ENCODE measurements at places on chromosomes 12 and 14.
A peak's percentile ranks its signal among the peaks of the same experiment; 100 is the strongest.

GRCh38 chr12:132460571-132460970 lies 29.4 kb upstream of the FBRSL1 start:
- no peak for DNase-seq

DNA sequence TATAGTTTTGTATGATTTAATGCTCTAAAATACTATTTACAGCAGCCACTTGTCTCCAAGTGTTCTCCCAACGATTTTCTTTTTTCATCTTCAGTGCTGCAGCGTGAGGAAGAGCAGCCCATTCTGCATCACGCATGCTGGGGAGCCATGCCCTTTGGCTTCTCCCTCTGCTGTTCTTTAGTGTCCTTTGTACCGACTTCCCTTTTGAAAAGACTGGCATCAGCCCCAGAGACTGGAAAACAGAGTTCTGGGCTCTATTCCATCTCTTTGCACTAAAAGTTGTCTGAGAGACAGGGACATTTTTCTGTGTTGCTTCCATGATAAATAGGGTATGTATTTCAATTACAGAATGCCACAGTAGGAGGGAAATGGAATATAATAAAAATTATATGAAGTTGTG lies 105.1 kb downstream of the RERG start:
- DNase-seq: peak; percentile 2

GRCh38 chr12:79691511-79692248 lies 916 bp upstream of the PAWR start:
- DNase-seq: peak; percentile 16

GRCh38 chr14:20632831-20633691 lies 8.4 kb downstream of the OR6S1 start:
- DNase-seq: peak; percentile 82

DNA sequence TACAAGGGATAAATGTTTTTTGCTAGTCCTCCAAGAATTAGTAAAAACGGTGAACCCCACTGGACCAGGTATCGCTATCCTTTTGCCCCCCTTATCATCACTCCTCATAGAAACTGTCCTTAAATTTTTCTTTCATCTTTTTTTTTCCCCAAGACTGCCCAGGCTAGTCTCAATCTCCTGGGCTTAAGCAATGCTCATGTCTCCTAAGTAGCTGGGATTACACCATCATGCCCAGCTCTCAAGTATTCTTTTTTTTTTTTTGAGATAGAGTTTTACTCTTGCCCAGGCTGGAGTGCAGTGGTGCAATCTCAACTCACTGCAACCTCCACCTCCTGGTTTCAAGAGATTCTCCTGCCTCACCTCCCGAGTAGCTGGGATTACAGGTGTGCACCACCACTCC lies 9.7 kb downstream of the IRF2BPL start:
- no peak for DNase-seq

DNA sequence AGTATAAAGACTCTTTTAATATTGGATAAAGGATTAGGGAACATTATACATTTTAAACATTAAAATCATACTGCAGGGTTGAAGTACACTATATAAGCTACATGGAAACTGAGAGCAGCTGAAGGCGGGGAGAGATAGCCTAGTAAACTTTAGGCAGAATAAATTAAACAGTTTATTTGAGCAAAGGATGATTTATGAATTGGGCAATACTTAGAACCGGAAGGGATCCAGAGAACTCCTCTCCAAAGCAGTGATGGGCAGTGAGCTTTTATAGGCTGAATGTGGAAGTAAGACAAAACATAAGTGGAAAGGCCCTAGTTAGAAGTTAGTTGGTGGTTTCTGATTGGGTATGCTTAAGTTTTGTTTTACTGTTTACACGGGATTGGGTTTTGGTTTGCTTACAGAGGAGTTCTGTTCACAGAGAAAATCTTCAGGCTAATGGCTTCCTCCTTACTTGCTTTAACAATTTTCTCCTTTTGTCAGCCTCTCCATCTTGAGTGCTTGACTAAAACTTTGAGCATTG lies 18.9 kb downstream of the LEMD3 start:
- DNase-seq: no peak

GRCh38 chr12:22569253-22569652 lies 24.9 kb upstream of the C2CD5 start:
- peak; percentile 9 for DNase-seq

DNA sequence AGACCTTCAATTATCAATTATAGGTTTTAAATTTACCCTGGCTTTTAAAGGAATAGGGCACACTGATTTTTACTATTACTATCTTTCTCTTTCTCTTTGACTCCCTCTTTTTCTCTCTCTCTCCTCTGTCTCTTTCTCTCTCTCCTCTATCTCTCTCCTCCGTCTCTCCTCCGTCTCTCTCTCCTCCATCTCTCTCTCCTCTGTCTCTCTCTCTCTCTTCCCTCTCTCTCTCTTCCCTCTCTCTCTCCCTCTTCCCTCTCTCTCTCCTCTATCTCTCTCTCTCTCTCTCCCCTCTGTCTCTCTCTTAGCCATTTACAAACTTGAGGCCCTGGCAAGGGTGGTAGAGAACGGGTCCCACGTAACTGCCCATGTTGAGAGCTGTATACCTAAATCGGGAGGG lies 62.3 kb downstream of the LRIG3 start:
- no peak for DNase-seq

DNA sequence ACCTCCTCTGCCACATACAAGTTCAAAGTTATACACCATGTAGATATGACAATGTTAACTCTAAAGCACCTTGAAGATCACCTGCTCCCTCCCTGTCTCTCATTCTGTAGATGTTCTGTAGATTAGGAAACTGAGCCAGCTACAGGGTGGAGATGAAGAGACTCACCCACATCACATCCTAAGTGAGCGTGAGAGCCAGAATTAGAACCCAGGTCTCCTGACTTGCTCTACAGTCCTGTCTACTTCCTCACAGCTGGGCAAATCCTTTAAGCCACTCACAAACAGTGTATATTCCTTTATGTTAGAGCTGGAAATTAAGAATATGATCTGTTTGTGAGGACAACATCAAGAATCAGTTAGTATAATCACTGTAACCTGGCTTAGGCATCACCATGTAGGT lies 1.8 kb downstream of the APPL2 start:
- DNase-seq: no peak

DNA sequence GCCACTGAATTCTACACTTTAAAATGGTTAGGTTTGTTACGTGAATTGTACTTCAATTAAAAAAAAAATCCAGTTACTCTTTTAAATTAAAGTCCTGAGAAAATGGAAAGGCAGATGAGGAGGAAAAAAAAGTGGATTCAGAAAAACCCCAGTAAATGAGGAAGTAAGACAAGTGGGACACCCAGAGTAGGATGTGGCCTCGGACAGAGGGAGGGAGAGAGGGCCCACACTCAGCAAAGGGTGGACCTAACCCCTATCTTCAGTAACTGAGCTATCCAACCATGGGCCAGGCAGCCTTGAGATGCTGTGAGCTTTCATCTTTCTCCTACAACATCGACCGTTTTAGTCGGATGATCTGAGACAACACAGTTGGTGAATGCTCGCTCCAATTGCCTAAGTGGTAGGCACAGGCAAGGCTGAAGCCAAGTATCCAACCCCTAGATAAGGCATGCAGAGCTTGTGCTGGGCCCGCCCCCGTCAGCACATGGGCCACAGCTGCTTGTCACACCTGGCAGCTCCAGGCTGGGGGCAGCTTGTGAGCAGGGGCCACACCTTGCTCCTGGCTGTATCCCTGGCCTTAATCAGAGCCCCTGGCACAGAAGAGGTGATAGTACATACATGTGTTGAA lies 142.1 kb downstream of the TTC7B start:
- DNase-seq: no peak

DNA sequence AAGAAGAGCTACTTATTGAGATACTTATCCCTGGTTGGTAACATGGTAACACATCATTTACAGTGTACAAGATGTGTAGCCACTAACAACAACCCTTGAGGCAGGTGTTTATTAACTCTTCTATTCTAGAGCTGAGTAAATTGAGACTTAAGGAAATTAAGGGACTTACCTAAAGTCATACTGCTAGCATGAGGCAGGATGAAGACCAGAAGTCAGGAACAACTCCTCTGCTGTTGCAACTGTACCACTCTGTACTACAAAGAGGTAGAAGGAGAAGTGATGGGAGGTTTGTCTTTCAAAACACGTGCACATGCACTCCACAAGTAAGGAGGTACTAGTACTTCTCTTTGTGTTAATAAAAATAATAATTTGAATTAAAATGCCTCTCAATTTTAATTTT lies 79.9 kb downstream of the LLPH start:
- DNase-seq: no peak

DNA sequence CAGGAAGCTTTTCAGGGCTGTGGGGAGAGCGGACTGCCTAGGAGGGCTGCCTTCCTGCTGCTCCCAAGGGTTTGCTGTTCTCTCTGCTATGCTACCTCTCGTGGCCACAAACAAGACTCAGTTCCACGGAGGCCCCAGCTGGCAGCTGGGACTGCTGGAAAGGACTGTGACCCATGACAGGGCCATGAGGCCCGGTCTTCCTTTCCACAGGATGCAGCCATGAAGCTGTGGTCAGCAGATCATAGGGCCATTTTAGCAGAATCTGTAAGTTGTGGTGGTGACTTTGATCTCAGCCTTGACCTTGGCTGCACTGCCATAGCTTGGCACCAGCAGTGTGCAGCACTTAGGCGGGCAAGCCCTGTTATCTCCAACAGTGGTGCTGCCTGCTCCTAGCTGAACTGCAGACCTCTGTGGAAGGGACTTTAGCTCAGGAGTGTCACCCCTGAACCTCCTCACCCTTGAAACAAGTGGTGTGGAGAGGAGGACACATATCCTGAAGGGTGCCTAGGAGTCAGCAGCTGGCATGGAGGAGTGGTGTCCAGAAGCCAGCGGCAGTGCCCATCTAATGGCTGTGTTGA lies 12.3 kb downstream of the KRT80 start:
- no peak for DNase-seq

DNA sequence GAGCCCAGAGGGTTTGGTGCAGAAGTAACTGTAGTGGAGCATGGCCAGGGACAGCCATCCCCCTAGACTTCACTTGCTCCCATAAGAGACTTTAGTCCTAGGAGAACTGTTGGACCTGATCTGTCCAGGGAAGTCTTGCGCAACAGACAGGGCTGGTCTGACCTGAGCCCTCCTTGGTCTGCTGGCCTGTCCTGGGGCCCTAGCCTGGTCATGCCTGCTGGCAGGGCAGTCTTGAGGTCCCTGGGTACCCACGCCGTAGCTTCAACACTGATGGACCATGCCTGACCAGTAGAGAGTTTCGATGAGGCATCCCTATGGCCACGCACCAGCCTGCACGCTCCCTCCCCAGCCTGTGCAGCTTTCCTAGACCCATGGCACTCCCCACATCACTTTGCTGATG lies 305.7 kb downstream of the GPHN start:
- no peak for DNase-seq

GRCh38 chr12:54385251-54385914 lies 850 bp upstream of the ZNF385A start:
- no peak for DNase-seq

- no peak for DNase-seq
Observed at GRCh38 chr12:24197532-24197931, 248.1 kb upstream of the SOX5 start.

DNA sequence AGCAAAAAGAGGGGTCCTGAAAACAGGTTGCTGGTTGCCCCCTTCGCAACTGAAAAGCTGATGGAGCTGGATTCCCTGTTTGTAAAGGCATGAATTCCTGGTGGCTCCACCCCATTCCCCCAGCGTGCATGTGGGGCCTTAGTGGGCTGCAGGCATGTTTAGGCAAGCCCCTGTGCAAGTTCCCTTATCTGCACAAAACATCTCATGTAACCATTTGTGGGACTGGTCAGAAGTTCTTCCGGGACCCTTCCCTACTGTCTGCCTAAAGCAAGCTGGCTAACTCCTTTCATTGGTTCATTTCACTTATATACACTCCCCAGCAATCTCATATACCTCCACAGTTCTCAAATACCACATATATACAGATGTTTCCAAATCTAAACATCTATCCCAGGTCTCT lies 24.0 kb upstream of the HIGD1C start:
- DNase-seq: no peak

DNA sequence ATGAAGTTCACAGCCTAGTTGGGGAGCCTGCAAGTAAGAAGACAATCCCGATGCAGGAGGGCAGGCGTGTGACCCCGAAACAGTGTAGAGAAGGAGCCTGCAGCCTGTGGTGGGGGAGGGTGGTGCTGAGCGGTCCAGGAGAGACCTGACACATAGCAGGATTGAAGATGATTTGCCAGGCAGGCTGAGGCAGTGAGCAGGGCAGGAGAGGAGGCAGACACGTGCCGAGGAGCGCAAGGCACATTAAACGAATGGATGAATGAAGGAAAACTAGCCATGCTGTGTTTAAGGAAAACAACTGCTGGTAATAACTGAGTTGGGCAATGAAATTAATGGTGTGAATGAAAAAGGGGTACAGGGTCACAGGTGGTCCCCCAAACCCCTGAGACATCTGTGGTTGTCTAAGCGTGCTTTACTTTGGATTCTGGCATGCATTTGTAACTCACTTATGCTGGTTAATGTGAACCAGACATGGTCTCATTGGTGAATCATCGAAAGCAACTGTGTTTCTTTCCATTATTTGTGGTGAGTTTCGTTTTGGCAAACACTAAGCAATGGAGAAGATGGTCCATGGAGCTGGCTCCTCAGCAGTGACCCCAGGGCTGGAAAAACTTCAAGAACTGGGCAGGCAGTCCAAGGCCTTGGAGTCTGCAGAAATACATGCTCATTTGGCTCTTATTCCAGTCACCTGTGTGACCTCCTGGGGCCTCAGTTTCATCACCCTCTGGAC lies 96.9 kb upstream of the EVL start:
- DNase-seq: peak; percentile 38

GRCh38 chr12:85653731-85654455 lies 182.3 kb downstream of the RASSF9 start:
- DNase-seq: no peak

DNA sequence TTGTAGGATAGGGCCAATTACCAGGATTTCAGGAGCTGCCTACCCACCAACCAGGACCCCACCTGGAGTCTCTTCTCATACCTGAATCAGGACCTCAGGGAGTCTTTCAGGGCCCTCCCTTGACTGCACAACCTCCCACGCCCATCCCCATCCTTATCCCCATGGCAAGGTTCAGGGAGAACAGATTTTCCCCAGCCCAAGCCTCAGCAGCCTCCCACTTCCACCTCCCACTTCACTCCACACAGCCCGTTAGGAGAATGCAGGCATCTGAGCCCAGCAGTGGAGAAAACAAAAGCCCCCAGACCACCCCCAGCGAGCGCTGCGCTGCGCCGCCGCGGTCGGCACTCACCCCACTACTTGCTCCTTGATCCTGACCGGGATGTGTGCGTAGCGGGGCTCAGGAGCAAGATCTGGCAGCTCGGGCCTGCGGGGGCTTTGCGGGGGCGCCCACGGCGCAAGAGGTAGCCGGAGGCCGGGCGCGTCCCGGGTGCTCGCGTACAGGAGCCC lies 1.4 kb downstream of the B4GALNT1 start:
- no peak for DNase-seq
